ENCODE measurements at places on chromosomes 4 and X.
A peak's percentile ranks its signal among the peaks of the same experiment; 100 is the strongest.

DNA sequence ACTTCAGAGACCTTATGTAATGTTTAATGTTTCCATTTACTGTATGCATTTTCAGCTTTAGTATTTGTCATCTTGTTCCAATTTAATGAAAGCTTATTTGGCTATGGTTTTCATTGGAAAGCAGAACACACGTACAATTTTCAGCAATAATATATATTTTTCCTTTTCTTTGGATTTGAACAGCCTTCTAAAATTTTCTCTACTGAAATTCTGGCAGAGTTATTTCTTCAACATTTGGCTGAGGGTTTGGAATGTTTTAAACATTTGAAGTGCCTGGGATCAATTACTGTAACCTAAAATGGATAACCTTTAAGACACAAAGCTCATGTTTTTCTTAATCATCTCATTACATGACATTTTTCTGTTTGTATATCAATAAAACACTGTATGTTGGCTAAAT is 156.9 kb downstream of the TENM3 start:
- DNase-seq, result no peak

DNA sequence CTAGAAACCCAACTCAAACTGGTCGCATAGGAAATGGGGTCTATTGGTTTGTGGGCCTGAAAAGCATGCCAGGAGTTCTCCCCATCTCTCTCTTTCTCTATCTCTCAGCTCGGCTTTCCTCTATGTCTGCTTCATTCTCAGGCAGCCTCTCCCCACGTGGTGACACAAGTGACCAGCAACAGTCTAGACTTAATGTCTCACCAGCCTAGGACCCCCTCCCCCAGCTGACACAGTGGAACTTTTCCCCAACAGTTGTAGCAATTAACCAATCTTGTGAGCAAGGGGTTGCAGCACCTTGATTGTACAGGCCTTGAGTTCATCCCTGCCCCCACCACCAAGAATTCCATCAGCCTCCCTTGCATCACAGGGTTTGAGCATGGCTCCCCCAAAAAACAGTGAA is 159.8 kb upstream of the KIT start:
- DNase-seq, result no peak

GRCh38 chr4:140106289-140106844 is 47.6 kb downstream of the MAML3 start:
- no peak for DNase-seq

DNA sequence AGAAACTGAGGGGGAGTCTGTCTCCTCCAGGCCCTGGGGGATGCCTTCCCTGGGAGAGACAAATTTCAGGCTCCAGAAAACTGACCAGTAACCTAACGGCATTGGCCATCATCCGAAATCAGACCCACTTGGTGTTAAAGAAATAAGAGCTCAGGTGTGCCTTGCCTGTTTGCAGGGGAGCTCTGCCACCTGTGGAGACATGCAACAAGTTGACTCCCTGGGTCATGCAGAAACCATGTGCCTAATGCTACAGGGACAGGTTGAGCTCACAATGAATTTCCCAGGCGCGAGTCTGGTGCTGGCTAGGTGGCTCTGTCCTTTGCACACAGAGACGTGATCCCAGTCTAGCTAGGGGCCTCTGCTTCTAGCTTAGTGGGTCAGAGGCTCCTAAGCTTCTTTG is 95.8 kb upstream of the KIT start:
- no peak for DNase-seq

GRCh38 chrX:1502241-1502640 is 34.7 kb downstream of the P2RY8 start:
- no peak for DNase-seq

GRCh38 chrX:18899796-18900380 is 84.0 kb downstream of the PHKA2 start:
- DNase-seq, result no peak

- peak; percentile 51 for DNase-seq
These were observed 915 bp upstream of the RAB33B start for GRCh38 chr4:139453041-139453370.

GRCh38 chr4:122803788-122804208 is 22.8 kb upstream of the FGF2 start:
- DNase-seq, result no peak

DNA sequence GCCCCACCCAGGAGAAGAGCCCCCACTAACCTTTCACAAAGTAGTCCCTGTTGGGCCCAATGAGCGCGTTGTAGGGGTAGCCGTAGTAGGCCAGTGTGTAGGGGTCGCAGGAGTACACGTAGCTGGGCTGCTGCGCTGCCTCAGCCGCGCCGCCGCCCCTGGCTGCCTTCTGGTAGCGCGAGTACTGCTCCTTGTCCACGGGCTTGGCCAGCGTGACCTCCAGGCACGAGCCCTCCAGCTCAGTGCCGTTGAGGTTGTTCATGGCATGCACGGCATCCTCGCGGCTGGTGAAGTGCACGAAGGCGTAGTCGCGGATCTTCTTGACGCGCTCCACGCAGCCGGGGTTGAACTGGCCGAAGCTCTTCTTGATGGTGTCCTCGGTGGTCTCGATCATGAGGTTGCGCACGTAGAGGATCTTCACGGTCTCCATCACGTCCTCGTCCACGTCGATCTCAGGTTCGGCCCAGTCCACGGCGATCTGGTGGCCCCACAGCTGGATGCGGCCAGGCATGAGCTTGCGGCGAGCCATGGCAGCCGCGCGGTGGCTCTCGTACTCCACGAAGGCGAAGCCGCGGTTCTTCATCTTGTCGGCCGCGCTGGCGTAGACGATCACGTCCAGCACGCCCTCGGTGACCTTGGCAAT is 102.7 kb downstream of the CHRNA9 start:
- no peak for DNase-seq

DNA sequence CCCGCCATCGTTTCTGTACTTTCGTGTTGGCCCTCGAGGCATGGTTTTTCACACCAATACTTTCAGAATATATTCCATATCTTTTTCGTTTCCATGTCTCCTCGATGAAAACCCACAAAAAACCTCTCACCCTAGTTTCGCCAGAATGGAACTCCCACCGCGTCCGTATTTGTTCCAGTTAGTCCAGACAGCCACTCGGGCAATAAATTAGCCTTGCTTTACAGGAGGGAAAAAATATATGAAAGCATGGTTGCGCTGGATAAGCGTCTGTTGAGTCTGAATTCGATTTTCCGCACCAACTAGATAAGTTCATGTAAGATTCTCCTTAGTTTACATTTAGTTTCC is 550 bp upstream of the CHM start:
- DNase-seq, result no peak
